Inflammatory macrophage (primary cell): ENCODE measurements at places on chromosomes 12 and 14.

- DNase-seq, result no peak
Measured at GRCh38 chr14:79254069-79254775, 957.1 kb downstream of the DIO2 start.

GRCh38 chr12:9951026-9951675 is 19.0 kb upstream of the CLEC2A start:
- DNase-seq, result peak; percentile 25

- no peak for DNase-seq
Measured at GRCh38 chr12:44245932-44246331, 410.1 kb downstream of the TMEM117 start.

GRCh38 chr12:12240662-12241340 is 26.0 kb downstream of the LRP6 start:
- no peak for DNase-seq

- DNase-seq, result peak; percentile 96
Measured at GRCh38 chr12:49264873-49265792, at the start of gene TUBA1C. TUBA1C (plus strand) TSS chr12:49265082; CDS start chr12:49265182, 100 bp downstream.
